ENCODE measurements at places on chromosomes 12 and 14.

GRCh38 chr12:89663577-89664357 is 44.9 kb downstream of the ATP2B1 start:
- DNase-seq, result peak; percentile 6

DNA sequence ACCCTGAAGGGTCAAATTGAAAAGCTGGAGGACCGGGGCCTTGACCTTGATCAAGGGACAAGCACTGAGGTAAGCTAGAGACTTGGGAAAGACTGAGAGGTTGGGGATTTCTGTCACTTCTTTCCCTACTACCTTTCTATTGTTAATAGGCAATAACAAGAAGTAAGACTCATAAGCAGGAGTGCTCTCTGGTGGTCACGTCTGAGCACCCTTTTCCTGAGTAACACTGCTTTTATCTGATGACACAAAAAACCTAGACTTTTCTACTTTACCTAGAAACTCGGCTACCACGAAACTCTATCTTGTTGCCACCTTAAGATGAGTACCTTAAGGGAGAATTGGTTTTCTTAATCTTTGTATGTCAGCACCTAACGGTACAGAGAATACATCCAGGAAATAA is 35.5 kb upstream of the PPFIBP1 start:
- no peak for DNase-seq

DNA sequence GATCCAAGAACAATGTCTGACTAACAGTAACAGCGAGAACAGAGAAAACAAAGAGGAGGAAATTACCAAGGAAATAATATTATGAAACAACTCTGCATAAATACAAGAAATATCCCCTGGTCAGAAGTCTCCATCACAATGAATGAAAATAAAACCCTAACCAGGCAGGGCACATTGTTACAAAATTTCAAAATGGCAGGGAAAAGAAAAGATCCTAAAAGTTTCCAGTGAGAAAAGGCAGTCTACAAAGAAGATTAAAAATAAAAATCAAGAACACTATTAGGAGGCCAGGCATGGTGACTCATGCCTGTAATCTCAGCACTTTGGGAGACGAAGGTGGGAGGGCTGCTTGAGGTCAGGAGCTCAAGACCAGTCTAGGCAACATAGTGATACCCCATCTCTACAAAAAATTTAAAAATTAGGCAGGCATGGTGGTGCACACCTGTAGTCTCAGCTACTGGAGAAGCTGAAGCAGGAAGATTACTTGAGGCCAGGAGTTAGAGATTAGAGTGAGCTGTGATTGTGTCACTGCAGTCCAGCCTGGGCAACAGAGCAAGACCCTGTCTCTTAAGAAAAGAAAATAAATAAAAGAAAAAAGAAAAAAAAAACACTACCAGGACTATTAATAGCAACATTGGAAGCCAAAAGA is 47.8 kb downstream of the FERMT2 start:
- no peak for DNase-seq

- no peak for DNase-seq
These were observed 83.6 kb downstream of the WNK1 start for GRCh38 chr12:835754-836518.

- DNase-seq, result no peak
These were observed 57.2 kb upstream of the MAX start for GRCh38 chr14:65159281-65160062.

- DNase-seq, result no peak
These were observed 58.5 kb downstream of the NIN start for GRCh38 chr14:50772412-50772811.

DNA sequence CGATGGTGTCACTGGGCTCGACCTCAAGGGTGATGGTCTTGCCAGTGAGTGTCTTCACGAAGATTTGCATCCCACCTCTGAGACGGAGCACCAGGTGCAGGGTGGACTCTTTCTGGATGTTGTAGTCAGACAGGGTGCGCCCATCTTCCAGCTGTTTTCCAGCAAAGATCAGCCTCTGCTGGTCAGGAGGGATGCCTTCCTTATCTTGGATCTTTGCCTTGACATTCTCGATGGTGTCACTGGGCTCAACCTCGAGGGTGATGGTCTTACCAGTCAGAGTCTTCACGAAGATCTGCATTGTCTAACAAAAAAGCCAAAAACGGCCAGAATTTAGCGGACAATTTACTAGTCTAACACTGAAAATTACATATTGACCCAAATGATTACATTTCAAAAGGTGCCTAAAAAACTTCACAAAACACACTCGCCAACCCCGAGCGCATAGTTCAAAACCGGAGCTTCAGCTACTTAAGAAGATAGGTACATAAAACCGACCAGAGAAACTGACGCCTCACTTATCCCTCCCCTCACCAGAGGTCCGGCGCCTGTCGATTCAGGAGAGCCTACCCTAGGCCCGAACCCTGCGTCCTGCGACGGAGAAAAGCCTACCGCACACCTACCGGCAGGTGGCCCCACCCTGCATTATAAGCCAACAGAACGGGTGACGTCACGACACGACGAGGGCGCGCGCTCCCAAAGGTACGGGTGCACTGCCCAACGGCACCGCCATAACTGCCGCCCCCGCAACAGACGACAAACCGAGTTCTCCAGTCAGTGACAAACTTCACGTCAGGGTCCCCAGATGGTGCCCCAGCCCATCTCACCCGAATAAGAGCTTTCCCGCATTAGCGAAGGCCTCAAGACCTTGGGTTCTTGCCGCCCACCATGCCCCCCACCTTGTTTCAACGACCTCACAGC is 717 bp downstream of the UBC start:
- DNase-seq, result peak; percentile 84

- DNase-seq, result no peak
These were observed 37.3 kb downstream of the SSH1 start for GRCh38 chr12:108819920-108820706.

- DNase-seq, result peak; percentile 23
These were observed 66.2 kb downstream of the RNF34 start for GRCh38 chr12:121465921-121466793.

DNA sequence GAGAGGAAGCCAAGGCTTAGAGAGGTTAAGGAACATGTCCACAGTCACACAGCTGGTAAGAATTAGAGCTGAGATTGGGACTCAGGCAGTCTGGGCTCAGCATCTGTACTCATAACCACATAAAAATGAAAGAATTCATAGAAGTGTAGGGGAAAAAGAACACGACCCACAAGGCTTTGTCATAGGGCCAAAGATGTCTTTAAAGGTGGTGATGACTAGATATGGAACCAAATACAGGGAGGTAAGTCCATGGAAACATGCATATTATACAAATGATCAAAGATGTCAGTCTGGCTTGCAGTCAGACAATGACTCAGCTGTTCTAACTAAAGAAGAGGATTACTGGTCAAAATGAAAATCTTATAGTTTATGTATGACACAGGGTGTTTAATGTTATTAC is 7.2 kb upstream of the SSPN start:
- DNase-seq, result no peak

DNA sequence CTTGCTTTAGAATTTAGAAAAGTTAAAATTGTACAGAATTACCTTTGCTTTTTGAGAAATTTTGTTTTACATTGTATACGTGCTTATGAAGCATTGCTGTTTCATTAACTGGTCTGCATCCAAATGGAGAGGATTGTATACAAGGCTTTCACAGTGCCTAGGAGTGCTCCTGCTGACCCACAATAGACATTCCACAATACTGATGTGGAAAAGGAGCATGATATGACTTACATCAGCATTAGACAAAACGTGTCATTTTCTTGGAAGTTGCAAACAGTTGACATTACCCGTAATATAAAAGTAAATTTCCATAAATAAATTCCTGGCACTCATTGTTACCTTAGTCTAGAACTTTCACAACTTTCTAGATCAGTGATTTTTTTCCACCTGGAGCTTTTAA is 1.9 kb downstream of the PRKD1 start:
- DNase-seq, result no peak

- no peak for DNase-seq
These were observed 26.1 kb downstream of the SERPINA11 start for GRCh38 chr14:94426526-94426925.
